ENCODE measurements at places on chromosomes 3 and 15.

DNA sequence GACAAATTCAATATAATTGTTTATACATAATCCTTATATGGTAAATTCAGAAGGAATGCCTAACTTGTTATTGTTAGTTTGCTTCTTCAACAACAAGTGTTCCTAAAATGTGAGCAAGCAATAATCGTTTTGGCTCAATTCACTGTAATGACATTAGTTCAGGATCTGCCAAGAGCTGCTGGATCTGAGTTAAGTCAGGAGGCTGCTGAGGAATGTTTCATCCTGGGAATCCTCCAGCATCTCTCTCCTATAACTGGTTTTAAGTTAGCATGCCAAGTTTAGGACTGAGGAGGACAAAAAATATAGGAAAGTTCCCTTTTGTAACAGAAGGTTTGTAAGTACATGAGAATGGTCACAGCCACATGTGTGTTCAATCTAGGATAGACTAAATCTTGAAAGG is 4.9 kb upstream of the GTF2A2 start:
- DNase-seq, result no peak

DNA sequence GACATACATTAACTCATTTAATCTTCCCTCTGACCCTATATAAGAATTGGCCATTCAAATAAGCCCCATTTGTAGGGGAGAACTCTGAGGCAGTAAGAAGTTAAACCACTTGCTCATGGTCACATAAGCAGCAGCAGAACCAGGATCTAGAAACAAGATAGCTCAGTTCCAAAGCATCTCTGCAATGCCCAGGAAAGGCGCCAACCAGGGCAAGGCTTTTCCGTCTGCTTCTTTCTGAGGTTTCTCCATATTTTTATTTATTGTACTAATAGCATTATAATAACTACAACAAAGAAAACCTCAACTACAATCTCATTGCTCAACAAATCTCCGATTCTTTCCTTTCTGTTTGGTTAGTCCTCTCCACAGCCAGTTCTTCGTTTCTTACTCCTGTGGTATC is 4.3 kb upstream of the UBE2E2 start:
- no peak for DNase-seq

- DNase-seq, result no peak
These were observed 22.5 kb upstream of the ROPN1 start for GRCh38 chr3:124014366-124014942.

DNA sequence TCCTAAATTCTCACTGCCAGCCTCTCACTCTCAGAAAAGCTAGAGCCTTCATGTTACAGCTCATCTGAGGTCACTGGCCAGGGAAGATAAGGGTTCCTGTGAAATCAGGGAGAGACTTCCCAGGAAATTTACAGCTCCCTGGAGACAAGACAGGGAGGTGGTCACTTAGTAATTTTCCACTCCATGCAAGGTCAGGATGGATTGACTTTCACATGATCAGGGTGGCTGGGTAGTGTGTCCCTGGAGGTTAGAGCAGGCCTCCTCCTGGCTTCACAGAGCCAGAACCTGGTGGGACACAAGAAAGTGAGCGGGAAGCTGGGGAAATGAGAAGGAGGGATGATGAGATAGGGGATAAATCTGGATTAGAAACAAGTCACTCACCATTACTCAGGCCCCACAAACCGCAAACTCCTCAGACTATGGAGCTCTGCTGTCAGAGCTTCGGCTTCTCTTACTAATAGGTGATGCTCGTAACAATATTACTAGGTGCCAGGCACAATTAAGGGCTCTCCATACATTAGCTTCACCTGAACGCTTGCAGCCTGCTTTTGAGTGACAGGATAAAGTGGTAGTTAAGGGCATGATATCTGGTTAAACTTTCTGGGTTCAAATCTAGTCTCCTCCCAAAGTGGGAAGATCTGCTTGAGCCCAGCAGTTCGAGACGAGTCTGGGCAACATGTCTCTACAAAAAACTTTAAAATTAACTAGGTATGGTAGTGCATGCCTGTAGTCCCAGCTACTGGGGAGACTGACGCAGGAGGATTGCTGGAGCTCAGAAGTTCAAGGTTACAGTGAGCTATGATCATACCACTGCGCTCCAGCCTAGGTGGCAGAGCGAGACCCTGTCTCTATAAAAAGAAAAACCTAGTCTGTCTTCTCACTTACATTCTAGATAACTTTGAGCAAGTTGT is 24.9 kb downstream of the DUOX2 start:
- no peak for DNase-seq

DNA sequence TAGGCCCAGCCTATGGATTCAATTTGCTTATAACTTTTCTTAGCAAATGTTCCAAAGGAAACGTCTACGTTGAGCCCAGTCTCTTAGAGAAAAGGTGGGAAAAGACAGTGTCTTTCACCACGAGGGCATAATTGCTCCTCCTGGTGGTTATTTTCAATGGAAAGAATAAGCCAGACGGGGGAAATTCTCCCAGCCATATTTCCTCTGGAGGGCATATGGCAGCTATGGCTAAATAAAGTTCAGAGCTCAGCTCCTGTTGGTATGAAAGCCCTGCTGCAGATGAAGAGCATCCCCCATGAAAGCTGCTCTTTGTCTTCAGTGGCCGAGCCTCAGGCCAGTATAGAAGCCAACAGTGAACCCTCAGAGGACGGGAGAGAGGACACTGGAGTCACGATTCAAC is 297.9 kb downstream of the RYR3 start:
- no peak for DNase-seq

GRCh38 chr15:65408324-65409035 is 14.3 kb downstream of the IGDCC4 start:
- no peak for DNase-seq
